ENCODE measurements at places on chromosomes 12 and 14.
A peak's percentile ranks its signal among the peaks of the same experiment; 100 is the strongest.

- DNase-seq = peak; percentile 39
Measured at GRCh38 chr12:107912421-107913004, 138.0 kb downstream of the ASCL4 start.

GRCh38 chr14:85399186-85399585, 130.8 kb upstream of the FLRT2 start:
- peak; percentile 27 for DNase-seq

GRCh38 chr14:22890416-22890815, 7.4 kb downstream of the REM2 start:
- DNase-seq = no peak

DNA sequence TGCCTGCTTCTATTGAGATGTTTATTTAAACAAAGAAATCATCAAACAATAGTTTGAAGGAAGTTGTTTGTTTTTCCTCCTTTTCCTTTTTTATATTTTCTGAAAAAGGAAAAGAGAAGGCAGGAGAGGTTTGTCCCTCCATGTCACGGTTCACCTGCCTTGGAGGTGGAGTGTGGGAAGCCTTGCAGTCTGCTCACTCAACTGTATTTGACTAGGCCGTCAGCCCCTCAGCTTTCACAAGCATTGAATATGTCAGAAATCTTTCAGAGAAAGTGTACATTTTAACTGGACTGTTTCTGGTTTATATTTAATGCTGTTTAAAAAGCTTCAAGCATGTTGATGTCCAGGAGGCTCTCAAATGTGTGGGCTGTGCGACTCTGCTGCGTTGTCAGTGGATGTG, 370.4 kb downstream of the NPAS3 start:
- no peak for DNase-seq

DNA sequence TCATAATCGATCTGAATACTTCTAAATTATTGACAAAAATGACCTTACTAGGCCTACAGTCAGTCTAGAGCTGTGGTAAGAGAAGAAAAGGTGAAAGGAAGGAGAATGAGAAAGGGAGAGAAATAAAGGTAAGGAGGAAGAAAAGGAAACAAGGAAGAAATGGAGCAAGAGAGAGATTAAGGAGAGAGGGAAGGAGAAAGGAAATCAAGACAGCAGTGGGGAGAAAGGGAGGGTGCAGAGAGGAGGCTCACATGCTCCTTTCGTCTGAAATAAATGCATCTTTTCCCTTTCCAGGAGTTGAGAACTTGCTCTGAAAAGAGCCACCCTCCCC, 3.7 kb downstream of the RNASE9 start:
- no peak for DNase-seq

- no peak for DNase-seq
Measured at GRCh38 chr12:126708492-126708896, 1558.5 kb upstream of the TMEM132C start.

DNA sequence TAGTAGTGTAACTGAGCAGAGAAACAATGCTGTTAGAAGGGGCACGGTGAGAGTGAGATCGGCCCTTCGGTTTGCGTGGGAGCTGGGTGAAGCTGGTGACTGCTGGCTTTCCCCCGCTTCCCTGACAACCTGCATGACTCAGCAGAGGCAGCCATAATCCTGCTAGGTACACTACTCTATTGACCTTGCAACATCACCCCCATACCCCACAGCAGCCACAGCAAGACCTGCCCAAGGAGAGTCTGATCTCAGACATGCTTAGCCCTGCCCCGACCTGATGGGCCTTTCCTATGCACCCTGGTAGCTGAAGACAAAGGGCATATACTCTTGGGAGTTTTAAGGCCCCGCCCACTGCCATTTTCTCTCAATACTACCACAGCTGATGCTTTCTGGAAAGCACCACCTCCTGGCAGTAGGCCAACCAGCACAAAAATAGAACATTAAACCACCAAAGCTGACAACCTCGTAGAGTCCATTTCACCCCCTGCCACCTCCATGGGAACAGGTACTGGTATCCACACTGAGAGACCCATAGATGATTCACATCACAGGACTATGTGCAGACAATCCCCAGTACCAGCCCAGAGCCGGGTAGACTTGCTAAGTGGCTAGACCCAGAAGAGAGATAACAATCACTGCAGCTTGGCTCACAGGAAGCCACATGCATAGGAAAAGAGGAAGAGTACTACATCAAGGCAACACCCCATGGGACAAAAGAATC, 75.9 kb upstream of the RGS6 start:
- DNase-seq = peak; percentile 9

GRCh38 chr12:4584896-4585295, 22.9 kb downstream of the DYRK4 start:
- DNase-seq = no peak

- DNase-seq = no peak
Measured at GRCh38 chr12:80038062-80038560, 61.2 kb upstream of the OTOGL start.

DNA sequence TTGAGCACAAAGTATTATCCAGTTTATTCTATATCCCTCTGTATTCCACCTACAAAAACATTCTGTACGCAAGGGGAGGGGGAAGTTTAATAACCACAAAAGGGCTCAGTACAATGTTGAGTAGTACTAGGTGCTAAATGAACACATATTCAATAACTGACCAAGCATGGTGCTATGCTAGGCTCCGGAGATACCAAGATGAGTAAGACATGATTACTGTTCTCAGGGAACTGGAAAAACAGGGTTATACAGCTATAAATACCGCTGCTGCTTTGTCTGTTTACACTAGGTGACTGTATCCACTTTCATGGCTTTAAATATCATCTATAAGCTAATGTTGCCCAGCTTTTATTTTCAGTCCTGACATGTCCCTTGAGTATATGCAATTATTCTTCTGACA, 135.8 kb downstream of the INSM2 start:
- DNase-seq = no peak

GRCh38 chr12:1843641-1844005, 23.3 kb downstream of the LRTM2 start:
- DNase-seq = no peak

GRCh38 chr12:132449565-132450417, 40.2 kb upstream of the FBRSL1 start:
- DNase-seq = no peak

DNA sequence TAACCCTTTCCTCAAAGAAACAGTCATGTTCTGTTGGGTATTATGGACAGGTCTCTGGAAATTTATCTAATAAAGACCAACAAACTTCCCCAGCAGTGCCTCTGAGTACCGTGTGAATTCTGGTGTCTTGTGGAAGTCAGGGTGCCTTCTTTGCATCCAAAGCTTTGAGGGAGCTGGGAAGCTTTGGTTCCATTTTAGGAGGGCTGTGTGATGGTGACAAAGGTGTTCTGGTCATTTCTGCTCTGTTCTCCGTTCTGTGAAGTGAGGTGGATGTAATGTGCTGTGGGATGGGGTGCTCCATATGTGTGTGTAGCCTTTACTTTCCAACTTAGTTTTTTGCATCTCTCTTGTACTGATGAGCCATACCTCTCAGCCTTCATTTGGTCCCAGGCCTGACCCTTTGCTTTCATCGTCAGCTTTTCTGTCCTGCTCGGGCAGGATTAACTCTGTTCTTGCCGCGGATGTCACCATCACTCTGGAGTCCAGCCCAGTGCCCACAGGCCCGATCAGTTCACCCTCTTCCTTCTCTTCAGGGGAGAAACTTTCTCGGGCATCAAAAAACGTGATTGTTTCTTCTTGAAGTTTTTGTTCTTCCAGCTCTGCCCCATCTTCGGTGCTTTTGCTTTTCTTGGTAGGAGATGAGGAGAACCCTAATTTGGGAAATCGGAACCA, 13.2 kb downstream of the PLD4 start:
- DNase-seq = no peak

DNA sequence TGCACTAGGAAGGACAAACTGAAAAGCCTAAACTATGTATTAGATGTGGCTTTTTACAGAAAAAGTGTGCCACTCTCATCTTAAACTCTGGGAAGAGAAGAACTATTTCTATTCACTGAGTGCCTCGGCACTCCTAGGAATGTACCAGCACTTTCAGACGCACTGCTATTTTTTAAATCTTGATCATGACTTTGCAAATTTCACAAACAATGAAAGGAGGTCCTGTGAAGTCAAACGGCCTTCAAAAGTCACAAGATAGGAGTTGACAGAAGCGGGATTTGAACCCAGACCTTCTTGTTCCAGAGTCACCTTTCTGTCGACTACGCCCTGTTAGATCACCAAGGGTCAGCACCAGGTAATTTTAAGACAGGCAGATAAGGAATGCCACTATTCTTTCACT, 365.4 kb downstream of the VRK1 start:
- DNase-seq = no peak

DNA sequence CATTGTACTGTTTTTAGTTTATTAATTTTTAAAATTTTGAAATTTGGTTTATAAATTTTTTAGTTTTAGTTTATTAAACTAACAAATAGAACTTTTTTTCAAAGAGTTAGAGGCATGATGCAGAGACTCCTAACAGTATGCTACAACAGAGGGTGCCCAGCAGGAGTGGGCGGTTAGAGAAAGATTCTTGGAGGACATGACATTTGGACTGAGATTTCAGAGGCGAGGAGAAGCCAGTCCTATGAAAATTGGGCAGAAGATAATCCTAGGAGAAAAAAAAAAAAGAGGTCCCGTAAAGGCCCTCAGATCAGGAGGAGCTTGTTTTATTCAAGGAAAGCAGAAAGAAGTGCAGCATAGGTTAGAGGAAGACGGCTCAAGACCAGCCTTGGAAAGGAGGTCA, 21.7 kb downstream of the KCNK10 start:
- no peak for DNase-seq

GRCh38 chr12:58819345-58819744, 101.0 kb downstream of the LRIG3 start:
- no peak for DNase-seq

DNA sequence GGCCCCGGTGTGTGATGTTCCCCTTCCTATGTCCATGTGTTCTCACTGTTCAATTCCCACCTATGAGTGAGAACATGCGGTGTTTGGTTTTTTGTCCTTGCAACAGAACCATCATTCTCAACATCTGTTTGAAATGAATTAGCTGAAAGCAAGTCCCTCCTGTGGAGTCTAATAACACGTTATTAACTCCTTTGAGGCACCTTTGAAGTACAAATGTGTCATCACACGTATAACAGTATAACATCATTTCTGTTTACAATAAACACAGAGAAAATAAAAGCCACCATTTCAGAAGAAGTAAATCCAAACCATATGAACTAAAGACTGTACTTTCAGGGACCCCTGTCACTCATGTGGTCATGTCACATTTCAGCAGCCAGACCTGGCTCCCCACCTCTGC, 198.5 kb downstream of the STXBP6 start:
- DNase-seq = no peak

- peak; percentile 91 for DNase-seq
Measured at GRCh38 chr12:726281-727140, 25.9 kb upstream of the WNK1 start.

DNA sequence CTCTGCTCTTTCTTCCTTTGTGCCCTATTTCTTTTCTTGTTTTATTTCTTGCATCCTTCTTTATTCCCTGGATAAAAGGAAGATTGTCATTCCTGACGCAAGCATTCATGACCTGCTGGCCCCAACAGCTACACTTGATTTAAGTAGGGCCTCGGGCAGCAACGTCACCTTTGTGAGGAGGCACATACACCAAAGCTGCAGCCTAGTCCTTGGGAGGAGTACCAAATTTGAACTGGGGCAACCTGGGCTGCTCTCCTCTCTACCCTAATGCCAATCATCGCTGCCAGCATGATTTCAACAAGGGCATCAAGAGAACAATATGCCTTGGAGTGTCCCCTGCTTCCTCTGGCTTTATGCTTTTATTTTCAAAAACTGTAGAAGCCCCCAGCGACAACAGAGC, 76.4 kb downstream of the C12orf50 start:
- DNase-seq = no peak

DNA sequence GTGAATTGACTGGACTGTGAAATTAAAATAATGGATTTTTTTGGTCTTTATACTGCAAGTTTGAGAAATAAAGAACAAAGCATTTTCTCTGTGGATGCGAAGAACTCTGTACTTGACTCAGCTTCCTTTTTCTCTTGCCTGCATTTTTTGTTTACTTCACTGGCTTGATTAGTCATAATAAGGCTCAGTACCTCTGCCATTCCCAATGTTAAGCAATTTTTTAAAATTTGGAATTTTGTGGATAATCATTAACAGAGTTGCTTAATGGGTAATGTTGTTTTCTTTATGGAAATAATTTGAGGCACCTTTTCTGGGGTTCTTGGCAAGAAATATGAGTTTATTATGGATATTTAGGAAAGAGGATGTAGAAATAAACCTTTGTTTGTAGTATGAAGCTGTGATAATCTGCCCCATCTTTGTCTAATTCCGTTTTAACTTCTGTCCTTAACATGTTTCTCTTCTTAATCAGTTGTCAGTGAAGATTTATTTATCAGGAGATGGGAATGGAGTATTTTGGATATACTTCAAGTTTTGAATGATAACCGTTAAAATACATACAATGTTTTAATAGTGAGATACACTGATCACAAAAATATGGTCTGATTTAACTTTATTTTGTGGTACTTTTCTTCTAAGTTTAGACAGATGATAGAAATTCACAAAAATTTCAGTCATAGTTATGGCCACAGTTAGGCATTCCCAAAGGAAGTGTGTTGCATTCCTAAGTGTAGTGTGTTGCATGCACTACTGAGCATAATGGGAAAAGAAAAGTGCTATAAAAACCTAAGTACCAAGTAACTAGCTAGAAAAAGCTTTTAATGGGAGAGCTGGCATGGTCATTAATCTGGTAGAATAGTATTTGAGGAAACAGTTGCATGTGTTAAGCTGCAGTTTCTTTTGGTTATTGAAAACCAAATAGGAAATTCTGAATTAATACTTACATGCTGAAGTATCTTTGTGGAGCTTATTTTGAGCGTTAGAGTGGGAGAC, 27.7 kb downstream of the WNK1 start:
- no peak for DNase-seq

DNA sequence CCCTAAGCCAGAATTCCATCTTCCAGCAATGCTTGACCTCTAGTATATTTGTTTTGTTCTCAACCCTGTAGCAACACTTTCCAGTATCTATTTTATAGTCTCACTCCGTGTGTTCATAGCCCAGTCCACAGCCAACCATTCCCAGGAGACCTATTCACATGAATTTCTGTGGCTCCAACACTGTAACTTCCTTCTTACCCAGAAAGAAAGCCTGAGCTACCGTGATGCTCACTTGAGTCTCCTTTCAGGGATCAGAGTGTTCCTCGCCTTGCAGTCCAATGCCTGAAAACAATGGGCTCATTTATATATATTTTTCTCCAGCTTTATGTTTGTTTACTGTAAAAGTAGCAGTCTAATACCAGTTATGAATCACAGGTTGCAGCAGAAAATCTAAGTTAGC, 645.0 kb upstream of the NOVA1 start:
- DNase-seq = no peak

DNA sequence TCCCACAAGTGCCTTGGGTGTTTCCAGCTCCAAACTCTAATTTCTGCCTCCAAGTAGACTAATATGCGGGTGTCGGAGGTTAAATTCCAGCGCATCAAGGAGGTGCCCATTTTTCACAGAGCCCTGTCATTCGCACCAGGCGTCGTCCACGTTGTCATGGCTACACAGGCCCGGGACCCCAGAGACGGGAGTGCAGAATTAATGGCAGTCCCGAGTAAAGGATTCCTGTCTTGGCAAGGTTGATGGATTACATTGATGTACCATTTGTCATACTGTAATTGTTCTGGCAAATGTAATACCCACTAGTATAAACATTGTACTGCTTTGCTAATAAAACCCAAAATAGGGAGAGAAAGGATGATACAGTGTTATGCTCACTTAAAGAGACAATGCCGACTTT, 222.9 kb upstream of the MYL2 start:
- DNase-seq = no peak

- DNase-seq = no peak
Measured at GRCh38 chr12:87338681-87339080, 690.5 kb downstream of the C12orf50 start.

- DNase-seq = peak; percentile 97
Measured at GRCh38 chr14:63203618-63204406, 431 bp upstream of the RHOJ start.

Measured in SJCRH30 (cell line).